Caudate nucleus (tissue), 63 donors: ENCODE measurements at places on chromosomes 12 and 14.
A peak's percentile ranks its signal among the peaks of the same experiment; 100 is the strongest.

DNA sequence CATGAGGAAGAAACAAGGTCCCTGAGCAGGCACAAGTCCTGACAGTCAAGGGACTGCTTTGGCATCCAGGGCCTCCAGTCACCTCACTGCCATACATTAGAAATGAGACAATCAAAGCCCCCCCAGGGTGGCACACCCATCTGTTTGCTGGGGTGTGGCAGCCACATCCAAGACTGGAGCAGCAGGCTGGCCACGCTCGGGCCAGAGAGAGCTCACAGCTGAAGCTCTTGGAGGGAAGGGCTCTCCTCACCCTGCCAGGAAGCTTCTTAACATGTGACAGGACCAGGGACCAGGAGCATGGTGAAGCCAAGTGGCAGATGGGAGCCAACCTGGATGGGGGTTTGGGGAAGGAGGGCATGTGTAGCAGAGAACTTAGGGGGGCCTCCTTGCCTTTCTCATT is 10.0 kb downstream of the CACNB3 start:
- no peak for DNase-seq

DNA sequence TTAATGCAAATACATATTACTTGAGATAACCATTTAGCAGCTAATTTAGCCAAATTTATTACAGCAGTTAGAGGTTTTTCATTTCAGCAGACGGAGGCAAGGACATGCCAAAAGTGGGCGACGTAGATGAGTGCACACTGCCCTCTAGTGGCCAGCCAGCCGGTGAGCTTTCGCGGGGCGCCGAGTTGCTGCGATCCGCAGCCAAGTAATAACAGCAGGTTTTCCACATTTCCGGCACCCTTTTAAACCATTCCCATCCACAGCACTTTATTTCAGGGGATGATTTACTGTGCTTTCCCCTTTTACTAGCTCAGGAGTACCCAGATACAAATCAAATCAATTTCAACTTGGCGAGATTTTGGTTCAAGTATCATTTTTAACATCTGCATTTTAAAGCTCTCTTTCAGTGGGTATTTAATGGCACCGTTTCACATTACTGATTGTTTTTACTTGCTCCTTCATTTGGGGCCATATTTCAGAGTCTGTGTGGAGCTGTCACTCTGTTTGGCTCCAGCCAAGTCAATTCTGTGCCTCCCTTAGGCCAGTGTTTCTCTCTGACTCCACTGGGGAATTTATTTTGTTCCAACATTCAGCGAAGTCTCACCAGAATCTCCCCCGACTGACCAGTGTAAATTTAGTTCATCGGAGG is 158.0 kb downstream of the EGLN3 start:
- DNase-seq, result peak; percentile 69

GRCh38 chr12:85448548-85449139 is 168.6 kb downstream of the ALX1 start:
- no peak for DNase-seq

DNA sequence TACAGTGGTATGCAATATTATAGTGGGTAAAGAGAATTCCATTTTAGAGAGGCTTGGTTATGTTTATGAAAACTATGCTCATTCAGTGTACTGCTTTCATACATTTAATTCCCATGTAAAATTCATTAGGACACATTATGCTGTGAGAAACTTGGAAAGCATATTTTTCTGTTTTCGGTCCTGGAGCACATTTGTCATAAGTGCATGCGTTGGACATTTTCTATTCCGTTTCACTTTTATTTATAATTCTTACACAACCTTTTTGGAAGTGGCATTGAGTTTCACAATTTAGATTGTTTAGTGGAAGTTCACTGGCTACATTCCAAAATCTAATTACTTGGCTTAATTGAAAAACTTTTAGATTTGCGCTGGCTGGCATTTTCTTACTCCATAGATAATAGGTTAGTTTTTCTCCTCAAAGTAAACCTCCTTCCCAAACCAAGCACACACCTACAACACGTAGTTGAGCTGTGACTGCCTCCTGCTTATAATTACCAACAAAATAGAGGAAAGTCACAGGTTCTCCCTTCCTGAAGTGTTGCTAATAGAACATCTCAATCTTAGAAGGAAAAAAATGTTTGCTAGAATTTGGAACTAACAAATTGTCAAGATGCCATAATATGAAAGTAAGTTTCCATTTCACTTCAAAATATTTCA is 938.5 kb downstream of the TRHDE start:
- DNase-seq, result no peak

GRCh38 chr12:84982888-84983287 is 53.2 kb downstream of the TSPAN19 start:
- DNase-seq, result no peak
